Posterior cingulate gyrus (tissue), 11 donors: ENCODE measurements at places on chromosomes 6 and 20.
A peak's percentile ranks its signal among the peaks of the same experiment; 100 is the strongest.

GRCh38 chr6:14910692-14911547 is 334.9 kb upstream of the JARID2 start:
- no peak for DNase-seq

- DNase-seq = no peak
Observed at GRCh38 chr20:63740070-63740626, 572 bp downstream of the SLC2A4RG start.

DNA sequence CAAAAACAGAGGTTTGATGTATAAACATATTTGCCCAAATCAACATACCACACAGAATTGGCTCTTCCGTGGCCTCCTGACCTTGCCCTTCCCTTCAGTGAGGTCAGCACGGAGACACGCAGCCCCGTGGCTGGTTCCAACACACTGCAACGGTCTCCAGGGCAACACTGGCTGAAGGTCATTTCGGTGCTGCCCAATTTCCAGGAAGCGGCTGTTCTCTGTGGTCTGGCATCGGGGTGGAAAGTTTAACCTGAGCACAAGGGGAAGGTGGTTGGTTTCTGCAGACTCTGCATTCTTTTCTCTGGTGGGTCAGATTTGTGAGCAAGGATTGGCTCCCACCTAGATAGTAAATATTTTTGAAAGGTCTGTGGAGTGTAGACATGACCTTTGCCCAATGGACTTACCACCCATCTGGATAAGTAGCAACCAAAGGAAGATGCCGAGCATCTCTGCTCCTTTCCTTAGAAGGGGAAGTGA is 177.6 kb upstream of the PHACTR1 start:
- DNase-seq = no peak

DNA sequence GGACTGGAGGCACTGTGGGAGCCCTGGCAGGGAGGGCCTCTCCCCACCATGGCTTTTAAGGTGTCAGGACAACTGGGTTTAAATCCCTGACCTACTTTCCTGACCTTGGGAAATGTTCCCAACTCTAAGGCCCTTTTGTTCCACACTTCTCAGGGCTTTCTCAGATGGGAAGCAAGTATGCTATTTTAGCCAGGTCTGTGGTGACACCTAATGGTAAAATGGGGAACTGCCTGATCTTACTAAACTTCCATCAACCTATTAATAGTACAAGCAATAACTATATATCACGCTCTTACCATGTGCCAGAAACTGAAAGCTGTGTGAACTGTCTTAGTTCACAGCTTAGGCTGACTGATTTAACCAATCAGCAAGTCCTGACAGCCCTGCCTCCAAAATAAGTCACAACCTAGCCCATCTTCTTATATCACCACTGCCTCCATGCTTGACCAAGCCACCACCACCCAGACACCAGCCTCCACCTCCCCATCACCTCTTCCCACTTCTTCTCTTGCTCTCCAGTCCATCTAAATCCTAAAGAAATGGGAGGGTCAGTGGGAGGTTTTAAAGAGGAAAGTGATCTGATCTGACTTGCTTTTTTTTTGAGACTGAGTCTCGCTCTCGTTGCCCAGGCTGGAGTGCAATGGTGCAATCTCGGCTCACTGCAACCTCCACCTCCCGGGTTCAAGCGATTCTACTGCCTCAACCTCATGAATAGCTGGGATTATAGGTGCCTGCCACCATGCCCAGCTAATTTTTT is 6.9 kb upstream of the BLCAP start:
- DNase-seq = peak; percentile 38

- DNase-seq = no peak
Observed at GRCh38 chr6:15301179-15302006, 55.5 kb downstream of the JARID2 start.

DNA sequence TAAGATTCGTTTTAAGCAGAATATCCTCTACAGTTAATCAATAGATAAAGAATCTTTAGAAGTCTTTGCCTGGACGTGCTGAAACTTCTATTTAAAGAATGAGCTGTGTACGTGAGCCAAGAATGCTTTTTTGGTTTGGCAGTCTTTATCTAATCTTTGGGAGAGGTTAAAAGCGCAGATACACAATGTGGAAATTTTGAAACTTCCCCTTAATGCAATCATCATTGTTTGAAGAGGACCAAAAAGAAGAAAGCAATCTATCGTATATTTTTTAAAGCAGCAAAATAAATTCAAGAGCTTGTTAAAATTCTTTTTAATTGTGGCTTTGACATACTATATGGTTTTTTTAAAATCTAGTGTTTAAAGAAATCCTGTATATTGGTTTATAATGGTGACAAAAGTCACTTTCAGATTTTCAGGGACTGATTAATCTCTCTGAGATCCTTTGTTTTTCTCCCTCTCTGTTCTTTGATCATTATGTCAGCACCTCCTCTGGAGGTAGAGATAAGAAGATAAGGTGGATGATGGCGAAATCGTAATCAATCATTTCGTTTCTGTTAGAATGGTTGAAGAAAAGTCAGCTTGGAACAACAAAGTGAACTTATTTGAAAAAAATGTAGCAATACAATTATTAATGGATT is 92.1 kb upstream of the FAM184A start:
- DNase-seq = no peak

GRCh38 chr6:161038229-161039031 is 46.9 kb downstream of the MAP3K4 start:
- DNase-seq = no peak

GRCh38 chr6:10719296-10719963 is 3.4 kb upstream of the TMEM14C start:
- DNase-seq = no peak

DNA sequence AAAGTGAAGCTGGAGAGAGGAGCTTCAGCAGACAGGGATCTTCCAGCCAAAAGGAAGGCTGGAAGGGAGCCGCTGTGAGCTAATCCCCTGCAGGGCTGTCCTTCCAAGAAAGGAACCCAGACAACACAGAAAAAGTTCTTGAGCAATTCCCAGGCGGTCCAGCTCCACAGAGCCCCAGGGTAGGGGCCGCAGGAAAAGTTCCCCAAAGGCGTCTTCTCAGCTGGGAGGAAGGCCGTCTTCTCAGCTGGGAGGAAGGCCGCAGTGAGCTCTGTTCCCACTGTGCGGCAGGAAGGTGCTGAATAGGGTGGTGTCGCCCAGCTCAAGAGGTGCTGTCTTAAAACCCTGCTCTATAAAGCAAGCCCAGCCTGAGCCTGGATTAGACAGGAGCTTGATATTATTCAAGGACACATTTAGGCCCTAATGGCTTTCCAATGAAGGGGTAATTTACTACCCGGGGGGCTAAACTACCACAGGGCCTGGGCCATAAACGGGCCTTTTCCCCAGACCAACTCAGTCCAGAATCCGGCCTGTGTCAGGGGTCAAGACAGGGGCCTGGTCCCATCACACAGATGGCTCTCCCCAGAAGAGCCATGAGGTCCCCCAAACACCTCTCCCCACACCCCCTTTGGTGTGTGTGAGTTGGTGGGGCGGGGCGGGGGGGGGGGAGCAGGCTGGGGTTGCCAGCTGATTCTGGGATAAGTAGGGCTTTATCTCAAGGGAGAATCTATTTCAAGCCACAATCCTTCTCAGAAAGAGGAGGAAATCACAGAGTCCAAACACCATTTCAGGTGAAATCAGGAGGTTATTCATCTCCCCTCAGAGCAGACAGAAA is 103.6 kb downstream of the NOL4L start:
- DNase-seq = no peak

DNA sequence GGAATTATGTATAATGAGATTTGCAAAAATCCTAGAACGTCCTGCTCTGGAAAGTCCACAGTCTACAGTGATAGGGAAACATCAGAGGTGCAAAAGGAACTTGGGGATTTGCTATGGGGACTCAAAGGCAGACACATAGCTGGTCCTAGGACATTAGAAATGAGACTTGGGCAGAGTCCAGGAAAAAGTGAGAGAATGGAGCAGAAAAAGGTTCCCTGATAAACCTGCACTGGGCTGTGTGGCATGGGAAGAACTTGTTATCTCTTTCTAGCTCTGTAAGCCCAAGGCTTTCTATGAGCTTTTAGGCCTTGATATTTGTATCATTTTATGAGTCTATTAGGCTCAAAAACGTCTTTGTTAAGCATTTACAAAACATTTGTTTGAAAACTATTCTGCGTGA is 15.2 kb downstream of the PRND start:
- no peak for DNase-seq

DNA sequence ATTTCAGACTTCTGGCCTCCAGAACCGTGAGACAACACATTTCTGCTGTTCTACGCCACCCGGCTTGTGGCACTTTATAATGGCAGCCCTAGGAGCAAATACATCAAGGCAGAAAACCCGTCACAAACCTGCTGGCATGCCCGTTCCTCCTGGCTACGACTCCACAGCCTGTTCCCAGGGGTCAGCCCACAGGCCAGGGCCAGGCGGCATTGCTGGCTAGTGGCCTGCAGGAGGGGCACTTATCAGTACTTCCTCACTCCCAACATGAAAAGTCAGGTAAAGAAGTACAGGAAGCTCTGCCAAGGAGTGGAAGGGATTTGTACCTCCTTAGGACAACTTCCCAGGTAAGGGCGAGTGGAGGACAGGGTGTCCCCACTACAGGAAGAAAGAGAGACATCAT is 223.1 kb upstream of the AGPAT4 start:
- DNase-seq = no peak

DNA sequence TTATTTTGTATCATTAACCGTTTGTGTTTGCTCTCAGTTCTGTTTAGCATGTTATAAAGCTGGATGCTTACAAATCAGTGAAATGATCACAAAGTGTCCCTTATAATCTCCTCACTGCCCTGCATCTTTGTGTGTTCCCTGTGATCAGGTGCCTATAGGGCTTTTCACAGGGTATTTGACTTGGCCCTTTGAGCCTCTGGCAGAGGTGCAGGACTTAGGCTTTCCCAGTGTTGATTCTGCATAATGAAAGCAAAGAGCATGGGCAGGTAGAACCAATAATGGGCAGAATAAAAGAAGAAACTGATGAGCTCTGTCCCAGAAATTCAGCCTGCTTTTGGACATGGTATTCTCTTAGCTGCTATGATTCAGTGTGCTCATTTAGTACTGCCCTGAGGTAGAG is 16.9 kb upstream of the PBOV1 start:
- no peak for DNase-seq

DNA sequence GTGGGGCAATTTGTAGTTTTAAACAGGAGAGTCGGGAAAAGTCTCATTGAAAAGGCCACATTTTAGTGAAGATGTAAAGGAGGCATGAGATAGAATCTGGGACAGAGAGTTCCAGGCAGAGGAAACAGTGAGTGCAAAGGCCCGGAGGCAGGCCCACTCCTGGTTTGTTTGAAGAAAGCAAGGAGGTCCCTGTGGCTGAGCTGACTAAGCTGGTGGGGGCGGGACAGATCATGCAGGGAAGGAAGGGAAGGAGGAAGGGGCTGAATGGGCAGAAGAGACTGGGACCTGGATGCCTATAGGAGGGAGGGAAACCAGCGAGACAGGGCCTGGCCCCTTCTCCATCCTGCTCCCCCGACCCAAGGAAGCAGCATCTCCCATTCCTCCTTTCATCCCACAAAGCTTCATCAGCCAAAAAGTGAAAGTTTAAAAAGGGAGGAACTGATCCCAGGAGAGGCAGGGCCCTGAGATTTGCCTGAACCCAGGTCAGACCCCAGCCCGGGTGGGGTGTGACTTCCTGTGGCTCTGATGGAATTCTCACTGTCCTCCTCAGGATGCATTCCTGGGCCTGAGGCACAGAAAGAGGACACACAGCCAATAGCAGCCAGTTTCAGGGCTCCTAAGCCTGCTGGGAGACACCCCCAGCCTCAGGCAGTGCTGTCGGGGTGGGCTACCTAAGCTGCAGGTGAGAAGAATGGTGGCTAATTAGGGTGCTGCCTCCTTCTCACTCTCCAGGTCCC is 54.2 kb upstream of the SIRPA start:
- no peak for DNase-seq

GRCh38 chr6:41943456-41943855 is 1.8 kb upstream of the CCND3 start:
- no peak for DNase-seq

DNA sequence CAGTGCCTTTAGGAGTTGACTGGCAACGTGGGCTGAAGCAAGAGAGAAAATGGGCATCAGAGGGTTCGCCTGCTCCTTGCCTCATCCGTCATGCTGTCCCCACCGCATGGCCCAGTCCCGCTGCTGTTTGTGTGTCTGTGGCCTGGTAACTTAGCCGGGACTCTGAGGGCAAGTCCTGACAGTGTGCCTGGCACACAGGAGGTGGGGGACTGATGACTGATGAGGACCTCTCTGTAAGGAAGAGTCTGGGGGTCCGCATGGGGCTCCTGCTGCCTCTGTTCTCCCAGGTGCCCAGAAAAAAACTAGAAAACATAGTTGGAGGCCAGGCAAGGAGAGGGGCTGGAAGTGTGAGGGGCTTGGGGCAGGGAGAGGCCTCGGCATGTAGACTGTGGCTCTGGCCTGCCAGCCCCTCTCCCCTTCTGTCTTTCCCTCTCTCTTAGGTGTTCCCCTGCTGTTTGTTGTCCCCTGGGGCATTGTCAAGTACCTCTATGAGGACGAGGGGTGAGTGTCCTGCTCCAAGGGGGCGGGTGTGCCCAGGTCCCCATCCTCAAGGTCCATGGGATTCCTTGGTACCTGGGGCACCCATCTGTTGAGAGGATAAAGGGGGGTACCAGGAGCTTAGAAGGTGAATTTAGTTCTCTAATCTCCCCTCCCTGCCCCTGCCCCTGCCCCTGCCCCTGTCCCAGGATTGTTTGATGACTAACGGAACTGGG is 29.5 kb downstream of the GLP1R start:
- DNase-seq = no peak
